Brain (organoid and tissue), 16 donors: ENCODE measurements at places on chromosomes 3 and 15.

DNA sequence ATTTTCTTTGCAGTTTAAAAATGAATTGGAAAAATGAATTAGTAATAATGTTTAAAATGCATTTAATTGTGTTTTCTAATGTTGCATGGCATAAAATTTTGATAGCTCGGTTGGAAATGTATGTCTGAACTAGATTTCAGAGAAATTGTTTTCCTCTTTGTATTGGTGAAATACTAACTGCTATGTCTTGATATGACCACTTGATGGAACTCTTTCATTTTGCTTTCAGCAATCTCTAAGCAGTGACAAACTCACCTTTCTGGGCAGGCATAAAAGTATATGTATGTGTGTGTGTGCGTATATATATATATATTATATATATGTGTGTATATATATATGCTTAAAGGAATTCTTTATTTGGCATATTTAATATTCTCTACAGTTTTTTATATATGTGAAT lies 239.3 kb upstream of the ZNF717 start:
- peak; percentile 59 for DNase-seq

DNA sequence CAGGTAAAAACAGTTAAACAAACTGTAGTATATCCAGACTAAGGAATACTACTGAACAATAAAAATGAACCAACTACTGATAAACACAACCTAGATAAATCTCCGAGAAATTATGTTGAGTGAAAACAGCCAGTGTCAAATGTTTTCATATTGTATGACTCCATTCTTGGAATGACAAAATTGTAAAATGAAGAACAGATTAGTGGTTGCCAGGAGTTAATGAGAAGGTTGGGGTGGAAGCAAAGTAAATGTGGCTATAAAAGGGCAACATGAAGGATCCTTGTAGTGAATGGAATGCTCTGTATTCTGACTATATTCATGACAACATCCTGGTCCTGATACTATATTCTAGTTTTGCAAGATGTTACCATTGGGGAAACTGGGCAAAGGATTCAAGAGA lies 27.5 kb upstream of the ACKR4 start:
- no peak for DNase-seq

DNA sequence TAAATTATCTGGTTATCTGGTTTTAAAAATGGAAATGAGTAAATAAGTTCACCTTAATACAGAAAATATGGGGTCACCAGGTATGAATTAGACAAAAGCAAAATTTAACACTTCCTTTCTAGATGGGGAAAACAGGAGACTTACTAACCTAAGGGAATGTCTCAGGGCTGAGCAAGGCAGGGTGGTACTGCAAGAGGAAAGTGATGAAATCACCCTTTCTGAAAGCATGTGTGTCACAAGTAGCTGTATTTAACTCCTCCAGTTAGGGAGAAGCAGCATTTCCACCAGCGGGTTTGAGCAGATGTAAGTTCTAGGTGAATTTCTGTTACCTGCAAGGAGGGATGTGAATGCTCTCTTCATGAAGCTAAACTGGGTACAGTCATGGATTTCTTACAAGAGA lies 629.1 kb downstream of the MECOM start:
- DNase-seq = no peak

DNA sequence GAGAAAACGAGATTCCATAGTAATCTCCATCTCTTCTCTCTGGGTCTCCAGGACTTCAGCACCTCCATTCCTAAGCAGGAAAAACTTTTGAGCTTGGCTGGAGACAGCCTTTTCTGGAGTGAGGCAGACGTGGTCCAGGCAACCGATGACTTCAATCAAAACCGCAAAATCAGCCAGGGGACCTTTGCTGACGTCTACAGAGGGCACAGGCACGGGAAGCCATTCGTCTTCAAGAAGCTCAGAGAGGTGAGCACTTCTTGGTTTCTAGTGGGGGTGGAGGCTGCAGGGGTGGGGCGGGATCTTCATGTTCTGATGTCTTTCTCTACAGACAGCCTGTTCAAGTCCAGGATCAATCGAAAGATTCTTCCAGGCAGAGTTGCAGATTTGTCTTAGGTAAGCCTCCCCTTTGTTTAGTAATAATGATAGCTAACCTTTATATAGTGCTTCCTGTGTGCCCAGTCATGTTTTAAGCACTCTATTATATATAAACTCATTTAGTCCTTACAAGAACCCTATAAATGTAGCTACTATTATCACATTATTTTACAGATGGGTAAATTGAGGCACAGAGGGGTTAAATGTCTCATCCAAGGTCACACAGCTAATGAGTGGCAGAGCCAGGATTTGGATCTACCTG lies 35.0 kb upstream of the TATDN2 start:
- no peak for DNase-seq

- DNase-seq = no peak
Observed at GRCh38 chr3:16180737-16181134, 6.3 kb downstream of the GALNT15 start.

DNA sequence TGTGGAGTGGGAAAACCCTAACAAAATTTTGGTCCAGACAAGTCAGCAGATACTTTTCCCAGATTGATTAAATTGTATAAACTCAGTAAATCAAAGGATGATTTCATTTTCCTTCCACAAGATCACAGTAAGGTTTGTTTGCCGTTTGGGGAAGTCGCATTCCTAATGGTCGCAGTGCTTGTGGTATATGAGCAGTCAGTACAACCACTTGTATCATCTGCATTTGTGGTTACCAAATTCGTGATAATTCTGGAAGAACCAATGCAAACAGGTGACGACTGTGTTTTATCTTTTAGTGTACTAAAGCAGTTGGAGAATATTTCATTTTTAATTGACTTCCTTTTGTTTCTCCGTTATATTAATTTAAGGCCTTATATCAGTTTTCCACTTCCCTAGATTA lies 100.0 kb upstream of the CNTN6 start:
- no peak for DNase-seq

GRCh38 chr3:64028754-64029153 lies 5.5 kb upstream of the PSMD6 start:
- DNase-seq = no peak

GRCh38 chr3:60803216-60804173 lies 447.8 kb downstream of the FHIT start:
- peak; percentile 81 for DNase-seq

DNA sequence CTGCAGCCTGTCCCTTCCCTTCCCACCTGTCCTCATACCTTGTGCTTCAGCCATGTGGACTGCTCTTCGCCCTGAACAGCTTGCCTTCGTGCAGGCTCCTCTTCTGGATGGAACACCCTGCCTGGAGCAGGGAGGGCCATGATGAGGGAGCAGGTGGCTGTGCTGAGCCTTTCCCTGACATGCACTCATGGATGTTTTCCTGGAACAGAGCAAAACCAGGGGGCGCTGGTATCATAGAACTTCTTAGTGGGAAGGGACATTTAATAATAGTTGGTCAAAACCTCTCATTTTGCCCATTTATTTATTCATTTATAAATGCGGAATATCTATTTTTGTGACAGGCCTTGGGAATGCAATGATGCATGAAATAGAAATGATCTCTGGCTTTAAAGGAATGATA lies 149.3 kb downstream of the CACNA1D start:
- no peak for DNase-seq

- no peak for DNase-seq
Observed at GRCh38 chr15:71110405-71111180, 4.7 kb upstream of the THSD4 start.

- DNase-seq = peak; percentile 18
Observed at GRCh38 chr15:66595931-66596545, 30.2 kb upstream of the LCTL start.

DNA sequence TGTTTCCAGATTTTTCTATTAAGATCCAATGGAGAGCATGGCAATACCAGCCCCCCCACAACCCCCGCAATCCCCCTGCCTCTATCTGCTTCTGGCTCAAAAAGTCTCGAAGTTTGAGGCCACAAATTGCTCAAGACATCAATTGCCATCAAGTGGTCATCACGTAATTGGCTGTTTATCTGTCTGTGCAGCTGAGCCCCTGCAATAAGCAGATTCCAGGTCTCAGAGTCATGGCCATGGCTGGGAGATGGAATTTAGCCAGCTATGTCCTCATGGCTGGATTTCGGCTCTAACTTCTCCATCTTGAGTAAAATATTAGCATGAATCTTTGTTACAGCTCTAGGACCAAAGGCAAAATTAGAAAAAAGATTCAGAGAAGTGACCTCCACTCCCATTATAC lies 22.7 kb downstream of the SSUH2 start:
- no peak for DNase-seq

- DNase-seq = no peak
Observed at GRCh38 chr3:13569641-13570390, 20.9 kb downstream of the FBLN2 start.

GRCh38 chr15:101068961-101069653 lies 149.9 kb downstream of the LRRK1 start:
- DNase-seq = peak; percentile 46

DNA sequence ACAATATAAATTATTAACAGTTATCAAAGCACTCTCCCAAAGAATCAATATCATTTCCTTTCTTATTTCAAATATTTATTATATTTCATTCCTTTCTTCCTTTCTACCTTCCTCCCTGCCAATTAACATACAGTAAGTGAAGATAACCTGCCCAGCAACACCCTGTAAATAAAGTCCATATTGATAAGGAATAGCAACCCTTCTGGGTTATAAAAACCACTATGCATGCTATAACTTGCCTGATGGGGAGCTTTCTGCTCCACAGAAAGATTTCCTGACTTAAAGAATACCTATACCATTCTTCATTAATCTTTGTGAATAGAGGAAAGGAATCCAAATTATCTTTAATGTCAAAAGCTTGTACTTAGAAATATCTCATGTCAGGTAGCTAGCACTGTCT lies 166.5 kb downstream of the ISL2 start:
- no peak for DNase-seq
